Right renal pelvis (tissue), 4 donors: ENCODE measurements at places on chromosomes 7 and 10.

DNA sequence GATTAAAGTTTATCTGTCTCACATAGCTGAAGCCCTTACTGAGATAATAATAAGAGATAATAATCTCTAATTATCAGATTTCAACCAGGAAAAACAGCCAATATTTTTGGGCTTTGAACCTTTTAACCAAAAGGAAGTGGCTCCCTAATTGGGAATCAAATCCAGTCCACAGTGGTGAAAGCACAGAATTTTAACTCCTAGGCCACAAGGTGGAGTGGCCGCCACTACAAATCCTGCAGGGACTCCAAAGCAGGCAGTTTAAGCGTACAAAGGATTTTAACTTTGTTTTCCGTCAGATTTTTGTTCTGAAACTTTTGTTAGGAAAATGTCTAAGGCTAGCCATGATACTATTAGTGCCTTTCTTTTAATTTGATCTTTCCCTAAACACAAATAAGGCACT lies 99.6 kb upstream of the CCNY start:
- DNase-seq, result no peak

GRCh38 chr7:113338071-113338696 lies 219.8 kb upstream of the SMIM30 start:
- DNase-seq, result no peak

DNA sequence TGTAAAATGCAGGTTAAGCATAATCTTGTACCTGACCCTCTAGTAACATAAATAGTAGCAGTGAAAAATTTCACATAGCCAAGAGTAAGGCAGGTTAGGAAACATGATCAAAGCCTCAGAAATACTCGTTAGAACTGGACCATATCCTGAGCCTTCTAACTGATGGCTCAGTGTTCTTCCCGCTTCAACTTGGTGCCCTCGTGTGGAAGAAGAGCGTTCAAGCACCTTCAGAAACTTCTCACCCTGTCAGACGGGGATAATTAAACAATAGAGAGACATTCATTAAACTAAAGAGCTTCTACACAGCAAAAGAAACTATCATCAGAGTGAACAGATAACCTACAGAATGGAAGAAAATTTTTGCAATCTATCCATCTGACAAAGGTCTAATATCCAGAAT lies 124.5 kb downstream of the MYOF start:
- DNase-seq, result no peak

- no peak for DNase-seq
These were observed 44.6 kb upstream of the NAMPT start for GRCh38 chr7:106329408-106329807.

DNA sequence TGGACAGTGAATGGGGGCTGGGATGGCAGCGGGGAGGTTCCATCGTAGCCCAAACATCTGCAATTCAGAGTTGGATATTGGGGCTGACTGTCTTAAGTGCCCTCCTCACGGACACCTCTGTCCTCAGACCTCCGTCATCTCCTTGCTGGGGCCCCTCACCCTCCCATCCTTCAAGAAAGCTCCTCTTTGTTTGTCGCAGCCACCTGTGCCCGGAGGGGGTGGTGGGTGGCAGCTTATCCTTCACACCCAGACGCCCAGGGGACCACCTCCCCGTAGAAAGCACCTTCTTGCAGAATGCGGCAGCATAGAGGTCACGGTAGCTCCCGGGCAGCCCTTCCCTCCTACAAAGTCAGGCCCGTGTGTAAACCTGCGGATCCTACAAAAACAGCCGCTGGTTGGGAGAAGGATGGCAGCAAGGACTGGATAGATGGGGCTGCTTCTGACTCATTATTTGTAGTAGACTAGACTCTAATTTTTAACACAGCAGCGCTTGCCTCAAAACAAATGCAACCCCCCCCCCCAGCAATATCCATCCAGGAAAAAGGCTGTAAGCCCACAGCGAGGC lies 1.3 kb upstream of the PTPRN2 start:
- no peak for DNase-seq

- no peak for DNase-seq
These were observed 39.3 kb downstream of the PRF1 start for GRCh38 chr10:70563230-70563629.

- no peak for DNase-seq
These were observed 225.4 kb downstream of the DKK1 start for GRCh38 chr10:52539463-52539862.

DNA sequence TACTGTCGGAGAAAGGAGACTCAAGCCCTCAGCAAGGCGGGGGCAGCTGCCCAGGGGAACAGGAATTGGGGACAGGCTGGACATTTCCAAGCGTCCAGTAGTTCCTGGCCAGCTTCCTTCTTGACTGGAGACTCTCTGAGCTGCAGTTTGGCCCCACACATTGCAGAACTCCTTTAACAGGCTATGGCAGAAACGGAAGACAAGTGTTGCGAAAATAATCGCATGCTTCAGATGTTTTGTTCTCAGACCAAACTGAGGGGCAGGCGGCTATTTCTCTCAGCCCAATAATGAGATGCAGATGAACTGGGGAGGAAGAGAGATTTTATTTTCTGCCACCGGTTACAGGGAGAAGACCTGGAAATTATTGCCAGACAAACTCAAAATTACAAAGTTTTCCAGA lies 88.0 kb upstream of the PFKP start:
- DNase-seq, result no peak

DNA sequence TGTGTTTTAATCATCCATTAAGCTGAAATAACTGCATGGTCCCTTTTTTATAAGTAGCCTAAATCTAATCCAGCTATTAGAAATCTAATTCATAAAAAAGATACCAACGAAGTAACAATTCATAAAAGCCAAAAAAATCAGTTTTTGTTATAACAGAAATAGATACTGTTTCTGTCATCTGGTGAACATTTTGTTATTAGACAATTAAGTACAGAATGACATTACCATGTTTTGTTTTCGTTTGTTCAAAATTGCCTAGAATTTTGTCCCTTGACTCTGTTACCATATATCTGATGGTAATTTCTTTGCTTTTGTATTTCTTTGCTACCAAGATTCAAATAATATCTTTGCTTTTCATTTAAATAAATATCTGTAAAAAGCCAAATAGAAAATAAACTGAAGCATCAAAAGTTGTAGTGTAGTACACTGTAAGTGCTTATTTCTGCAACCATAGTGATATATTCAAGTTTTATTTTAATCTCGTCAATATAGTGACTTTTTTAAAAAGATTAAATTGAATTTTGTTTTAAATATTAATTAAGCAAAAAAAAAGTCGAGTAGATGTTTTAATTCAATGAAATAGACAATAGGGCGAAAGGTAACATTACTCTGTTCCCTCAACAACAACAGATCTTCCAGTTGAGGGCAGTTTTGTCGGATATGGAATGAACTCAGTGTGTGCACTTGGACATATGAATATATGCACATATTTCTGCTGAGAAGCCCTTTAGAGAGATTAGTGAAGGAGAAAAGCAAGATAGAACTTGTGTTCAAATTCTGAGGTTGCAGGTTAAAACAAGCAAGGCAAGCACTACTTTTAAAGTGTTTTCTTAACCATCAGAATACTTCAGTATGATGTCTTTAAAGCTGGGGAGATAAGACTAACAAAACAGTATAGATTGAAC lies 7.9 kb upstream of the IGF2BP3 start:
- DNase-seq, result no peak

DNA sequence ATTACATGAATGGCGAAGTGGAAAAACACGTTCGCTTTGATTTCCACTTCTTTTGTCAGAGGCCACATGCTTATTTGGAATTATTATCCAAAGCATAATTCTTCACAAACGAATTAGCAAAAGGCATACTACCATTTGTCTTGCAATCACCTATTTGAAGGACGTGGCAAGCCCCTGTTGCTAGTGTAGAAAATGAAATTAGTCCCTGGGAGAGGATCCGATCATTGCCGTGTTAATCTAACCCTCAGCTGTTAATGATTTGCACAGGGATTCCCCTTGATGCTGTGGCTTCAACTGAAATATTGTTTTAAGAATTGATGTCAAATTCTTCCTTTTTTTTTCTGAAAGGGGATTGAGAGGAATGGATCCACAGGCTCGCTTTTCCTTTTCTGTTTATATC lies 4.6 kb downstream of the AGMO start:
- no peak for DNase-seq

- no peak for DNase-seq
These were observed 252.9 kb downstream of the RNLS start for GRCh38 chr10:88330174-88330573.

DNA sequence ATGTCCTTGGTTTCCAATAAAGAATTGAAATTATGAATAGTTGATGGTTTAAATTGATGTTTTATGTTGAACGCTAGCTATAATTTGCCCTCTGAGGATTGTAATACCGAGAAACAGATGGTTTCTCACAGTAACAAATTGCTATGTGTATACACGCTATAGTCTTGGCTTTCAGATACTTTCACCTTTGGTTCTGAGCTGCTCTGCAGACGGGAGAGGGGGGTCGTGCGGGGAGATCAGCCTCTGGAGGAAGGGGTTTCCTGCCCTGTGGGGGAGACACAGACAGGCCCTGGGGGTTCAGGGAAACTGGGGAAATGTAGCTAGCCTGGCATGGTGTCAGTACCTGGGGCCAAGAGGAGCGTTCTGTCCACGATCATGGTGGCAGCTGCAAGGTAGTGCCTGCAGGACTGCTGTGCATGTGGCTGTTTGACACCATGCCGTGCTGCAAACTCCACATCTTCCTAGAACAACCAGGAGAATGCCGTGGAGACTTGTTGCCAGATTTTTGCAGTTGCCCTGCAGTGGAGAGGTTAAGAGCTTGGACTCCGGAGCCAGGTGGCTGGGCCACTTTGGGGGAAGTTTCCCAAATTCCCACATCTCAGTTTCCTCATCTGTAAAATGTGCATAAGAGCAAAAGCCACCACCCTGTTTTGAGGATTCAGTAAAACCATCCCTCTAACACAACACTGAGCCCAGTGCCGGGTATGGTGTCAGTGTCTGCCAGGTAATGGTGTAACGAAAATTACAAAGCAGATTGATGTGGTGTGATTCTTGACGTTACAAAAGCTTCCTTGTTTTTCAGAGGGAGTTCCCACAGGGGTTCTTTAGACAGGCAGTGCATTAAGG lies 167.9 kb downstream of the CUX1 start:
- DNase-seq, result no peak

GRCh38 chr10:1938317-1938716 lies 201.0 kb upstream of the ADARB2 start:
- no peak for DNase-seq

- no peak for DNase-seq
These were observed 14.8 kb upstream of the NRP1 start for GRCh38 chr10:33349268-33349667.

- DNase-seq, result no peak
These were observed 112.8 kb upstream of the SFMBT2 start for GRCh38 chr10:7523656-7524055.

DNA sequence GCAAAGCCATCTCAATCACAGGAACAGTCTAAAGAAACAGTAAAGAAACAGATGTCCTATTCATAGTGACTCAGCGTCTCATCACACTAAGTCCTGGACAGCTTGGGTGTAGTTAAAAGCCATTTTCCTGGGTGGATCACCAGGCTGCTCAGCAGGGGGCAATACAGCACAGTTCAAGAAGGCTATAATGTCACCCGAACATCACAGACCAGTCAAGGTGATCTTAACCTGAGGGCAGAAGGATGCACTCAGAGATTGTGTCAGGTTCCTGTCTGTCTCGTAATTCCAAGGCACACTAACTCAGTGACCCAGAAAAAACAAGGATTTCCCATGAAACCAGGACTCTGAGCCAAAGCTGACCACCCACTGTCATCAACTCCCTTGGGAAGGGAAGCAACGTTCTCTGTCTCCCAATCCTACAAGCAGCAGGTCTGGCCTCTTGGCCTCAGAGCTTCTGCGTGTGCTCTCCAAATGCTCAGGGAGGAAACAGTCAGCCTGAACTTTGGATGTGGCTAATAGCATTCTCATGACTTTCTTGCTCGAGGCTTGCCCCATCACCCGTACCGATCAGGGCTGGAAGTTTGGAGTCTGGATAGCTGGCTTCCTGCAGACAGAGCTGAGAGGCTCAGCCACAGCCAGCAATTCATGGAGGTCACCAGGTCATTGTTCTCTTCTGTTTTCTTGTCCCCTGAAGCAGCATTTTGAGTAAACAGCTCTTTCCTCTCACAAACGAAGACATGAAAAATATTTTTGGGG lies 90.4 kb upstream of the FAM171A1 start:
- DNase-seq, result no peak

GRCh38 chr10:4701016-4701415 lies 125.0 kb upstream of the AKR1E2 start:
- DNase-seq, result no peak

- no peak for DNase-seq
These were observed 715.0 kb upstream of the NRP1 start for GRCh38 chr10:34049469-34049868.

DNA sequence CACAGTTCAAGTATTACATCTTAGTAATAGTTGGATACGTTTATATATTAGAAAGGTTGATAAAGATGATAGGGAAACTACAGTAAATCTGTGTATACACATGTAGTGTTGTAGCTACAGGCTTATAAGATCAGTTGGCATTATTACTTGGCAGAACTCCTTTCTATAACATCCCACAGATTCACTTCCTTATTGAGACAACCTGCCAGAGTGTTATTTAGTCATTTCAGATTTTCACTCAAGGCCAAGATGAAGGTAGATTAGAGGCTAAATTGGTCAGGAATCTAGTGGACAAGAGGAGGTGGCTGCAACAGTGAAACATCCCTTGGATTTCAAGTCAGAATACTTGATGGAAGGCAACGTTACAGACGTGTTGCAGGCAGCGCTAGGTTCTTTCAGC lies 63.0 kb downstream of the PAPSS2 start:
- no peak for DNase-seq

DNA sequence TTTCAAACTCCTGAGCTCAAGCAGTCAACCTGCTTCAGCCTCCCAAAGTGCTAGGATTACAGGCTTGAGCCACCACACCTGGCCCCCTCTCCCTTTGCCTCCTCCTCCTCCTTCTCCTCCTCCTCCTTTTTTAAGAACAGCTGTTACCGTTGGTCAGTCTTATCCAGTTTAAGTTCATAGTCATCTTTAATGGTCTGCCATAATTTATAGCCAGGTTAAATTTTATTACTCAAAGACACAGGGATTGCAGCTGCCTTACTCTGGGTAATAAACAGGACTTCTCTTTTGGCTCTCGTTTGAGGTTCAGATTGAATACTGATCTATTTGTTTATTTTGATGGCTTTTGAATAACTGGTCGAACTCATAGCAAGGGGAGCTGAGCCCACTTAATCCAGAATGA lies 35.2 kb downstream of the ATOH7 start:
- no peak for DNase-seq
